ENCODE measurements at places on chromosomes 2 and 18.

DNA sequence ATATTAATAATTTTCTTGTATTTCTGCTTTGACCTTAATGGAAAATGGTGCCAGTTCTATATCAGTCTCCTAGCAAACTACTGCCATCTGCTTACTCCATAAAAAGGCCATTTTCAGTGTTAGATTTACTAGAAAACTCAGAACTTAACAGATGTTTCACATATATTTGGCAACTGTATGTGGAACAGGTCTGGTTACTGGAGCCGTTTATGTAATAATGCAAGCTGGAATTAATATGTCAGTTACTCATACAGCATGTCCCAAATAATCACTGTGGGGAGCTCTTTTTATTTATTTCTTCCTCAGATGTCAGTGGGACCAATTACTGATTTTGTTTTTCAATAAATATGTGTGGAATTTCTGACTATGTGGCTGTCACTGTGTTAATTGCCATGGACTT is 1247.6 kb downstream of the CNTNAP5 start:
- DNase-seq, result no peak

GRCh38 chr18:39188278-39188677 is 1622.7 kb upstream of the CELF4 start:
- DNase-seq, result no peak

DNA sequence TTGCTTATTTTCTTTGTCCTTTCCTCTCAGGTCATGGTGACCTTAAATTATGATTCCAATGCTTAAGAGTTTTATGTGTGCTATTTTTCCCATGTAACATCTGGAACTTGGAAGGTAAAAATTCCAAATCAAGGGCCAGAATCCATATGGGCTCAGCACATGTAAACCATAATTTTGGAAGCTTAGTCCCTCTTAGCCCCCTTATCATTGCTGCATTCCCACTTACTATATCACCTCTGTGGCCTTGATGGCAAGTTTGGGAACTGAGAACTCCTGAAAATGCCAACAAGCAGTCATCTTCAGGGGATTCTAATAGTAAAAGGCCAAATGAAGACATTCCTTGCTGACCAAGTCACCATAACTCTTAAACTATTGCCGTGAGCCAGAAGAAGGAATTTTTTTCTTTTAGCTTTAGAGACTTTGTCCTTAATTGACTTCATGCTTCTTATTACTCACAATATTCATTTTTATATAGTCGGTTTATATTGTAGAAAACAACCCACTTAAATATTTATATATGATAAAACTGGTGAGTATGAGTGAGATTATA is 251.4 kb downstream of the SLC8A1 start:
- DNase-seq, result no peak

DNA sequence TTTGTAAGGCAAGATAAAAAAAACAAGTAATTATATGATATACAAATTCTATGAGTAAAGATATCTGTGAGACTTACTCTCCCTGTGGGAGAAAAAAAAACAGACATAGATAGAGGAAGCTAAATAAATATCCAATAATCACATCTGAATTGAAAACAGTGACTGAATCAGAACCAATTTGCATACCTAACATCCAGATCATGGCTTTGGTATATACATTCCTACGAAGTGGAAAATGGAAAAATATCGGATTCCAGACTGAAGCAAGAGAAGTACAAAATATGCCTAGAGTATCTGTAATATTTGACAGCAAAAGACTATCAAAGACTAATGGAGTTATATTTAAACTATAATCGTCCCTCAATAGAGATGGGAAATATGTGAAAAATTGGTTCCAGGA is 1108.1 kb upstream of the CHAC2 start:
- DNase-seq, result no peak

DNA sequence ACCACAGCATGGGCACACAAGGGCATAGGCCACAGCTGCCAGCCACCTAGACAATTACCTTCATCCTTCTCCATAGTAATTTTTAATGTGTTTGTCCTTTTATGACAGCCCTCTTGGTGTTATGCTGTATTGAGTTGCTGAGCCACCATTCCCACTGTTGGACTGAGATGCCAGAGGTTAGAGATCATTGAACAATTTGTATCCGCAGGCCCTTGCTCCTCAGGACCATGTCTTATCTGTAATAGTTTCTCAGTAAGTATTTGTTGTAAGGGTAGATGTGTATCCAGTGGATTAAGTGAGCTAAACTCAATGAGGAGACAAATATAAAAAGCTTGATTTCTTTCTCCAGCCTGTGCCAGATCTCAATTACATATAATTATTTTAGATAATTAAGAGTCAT is 832.8 kb upstream of the ID2 start:
- DNase-seq, result no peak

GRCh38 chr2:121776361-121776760 is 20.9 kb downstream of the TSN start:
- no peak for DNase-seq

DNA sequence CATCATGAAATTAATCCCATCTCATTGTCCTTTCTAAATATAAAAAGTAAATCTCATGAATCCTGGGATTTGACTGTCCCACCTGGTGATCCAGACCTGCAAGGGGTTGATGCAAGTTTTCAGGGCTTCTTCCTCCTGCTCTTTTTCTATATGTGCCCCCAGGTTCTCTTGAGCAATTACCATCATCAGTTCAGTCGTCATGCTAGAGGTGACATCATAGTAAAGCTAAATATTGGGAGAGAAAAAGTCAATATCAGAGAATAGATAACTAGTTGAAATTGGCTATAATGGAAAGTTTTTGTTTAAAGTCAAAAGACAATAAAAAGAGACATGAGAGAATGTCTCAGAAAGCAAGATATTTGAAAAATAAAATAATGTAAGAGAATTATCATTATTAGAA is 8.3 kb downstream of the MDH1B start:
- no peak for DNase-seq

DNA sequence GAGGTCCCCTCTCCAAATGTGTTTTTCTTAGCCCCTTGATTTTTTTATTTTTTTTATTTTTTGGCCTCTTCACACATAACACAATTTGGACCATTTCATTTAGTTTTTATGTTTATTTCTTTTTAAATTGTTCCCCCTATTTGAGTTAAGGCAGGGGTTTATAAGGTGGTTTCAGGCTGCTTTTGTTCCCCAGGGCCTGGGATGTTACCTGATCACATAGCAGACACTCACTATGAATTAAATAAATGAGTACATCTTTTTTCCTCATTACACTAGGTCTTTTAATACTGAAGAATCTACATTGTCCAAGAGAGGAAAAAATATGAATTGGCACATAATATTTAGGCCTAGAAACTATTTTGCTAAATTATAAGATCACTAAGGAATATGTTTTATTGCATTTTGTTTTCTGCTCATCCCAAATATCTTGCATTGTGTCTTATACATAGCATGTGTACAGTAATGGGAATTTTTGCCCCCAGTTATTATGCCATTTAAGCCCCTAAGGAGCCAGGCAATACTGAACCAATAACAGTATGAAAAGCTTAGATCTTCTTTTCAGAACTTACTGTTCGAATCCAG is 112.4 kb upstream of the MAPRE2 start:
- no peak for DNase-seq

- DNase-seq, result no peak
Measured at GRCh38 chr2:120739438-120740090, 3.9 kb downstream of the GLI2 start.

- no peak for DNase-seq
Measured at GRCh38 chr2:134078354-134078753, 175.5 kb upstream of the MGAT5 start.

DNA sequence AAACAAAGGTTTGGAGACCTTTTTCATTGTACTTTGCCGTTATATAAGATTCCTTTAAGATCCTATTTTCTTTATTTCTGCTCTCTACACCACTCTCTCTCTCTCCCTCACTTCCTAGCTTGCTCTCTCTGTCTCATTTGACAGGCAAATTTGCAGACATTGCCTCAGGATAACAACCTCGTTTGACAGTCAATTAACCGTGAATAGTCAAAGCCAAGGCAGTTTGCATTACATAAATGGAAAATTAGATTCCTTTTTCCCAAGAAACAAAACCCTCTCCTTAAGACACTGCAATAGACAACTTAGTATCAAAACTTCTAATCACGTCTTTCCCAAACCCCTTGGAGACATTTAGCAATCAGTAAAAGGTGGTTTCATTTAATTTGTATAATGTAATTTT is 7.4 kb downstream of the SKOR2 start:
- DNase-seq, result no peak

DNA sequence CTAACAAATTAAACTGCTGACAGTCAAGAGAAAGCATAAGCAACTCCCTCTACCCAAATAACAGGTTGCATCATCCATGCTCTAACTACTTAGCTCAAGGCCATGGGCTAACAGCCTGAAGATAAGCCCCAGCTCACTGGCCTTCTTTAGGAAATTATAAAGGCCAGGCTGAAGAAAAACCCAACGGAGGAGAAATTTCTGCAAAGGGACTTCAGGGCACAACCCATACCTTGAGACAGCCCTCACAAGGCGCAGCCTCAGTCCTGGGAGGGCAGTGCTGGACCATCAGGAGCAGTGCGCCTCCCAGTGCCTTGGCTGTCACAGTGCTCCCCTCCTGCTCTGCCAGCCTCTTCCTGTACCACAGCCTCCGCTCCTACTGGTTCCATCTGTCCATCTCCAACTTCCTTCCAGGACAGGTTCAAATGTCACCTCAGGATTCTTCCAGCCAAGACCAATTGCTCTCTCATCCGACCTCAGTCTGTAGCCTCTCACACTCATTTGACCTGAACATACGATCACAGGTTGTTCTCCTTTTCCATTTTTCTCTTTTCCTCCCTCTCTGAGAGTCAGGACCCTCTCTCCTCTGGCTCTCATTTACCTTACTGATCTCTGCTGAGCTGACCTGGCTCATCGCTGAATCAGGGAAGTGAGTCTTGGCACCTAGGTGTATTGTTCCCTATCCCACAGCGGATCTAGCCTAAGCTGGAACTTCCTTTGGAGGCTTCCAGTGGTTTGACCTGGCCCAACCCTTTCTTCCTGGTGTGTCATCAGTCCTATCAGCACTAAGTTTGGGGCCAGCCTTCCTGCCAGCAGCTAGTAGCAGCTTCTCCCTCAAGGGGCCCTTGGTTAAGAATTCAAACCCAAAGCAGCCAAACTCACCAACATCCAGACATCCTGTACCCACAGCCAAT is 1.9 kb downstream of the MCFD2 start:
- no peak for DNase-seq

GRCh38 chr2:237645261-237645660 is 17.9 kb downstream of the LRRFIP1 start:
- no peak for DNase-seq

DNA sequence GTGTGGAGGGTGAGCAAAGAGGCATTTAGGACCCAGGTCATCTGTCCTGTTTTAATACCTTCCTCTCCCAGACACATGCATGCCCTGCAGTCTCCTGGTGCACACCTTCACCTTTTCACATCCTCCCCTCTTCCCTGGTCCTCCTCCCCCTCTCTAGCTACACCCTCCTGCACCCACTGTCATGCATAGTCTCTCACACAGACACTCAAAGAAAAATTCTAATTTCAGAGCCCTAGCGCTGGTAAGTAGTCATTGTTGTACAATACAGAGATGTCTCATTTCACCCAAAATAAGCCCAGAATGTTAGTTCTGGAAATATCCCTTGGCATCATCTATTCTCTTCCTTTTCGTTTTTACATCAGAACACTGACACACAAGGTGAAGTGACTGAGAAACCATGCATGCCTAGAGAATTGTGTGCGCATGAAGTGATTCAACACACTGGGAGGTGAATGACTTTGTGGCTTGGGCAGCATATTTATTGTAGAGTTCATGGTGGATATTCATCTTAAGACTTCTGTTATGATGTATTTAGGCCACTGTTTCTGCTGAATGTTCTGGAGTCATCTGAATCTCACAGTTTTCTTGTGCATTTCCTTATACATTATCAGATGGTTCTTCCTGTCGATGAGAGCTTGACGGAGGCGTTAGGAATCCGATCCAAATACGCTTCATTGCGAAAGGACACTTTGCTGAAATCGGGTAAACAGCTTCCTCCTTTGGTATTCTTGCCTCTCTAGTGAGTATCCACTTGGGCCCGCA is 69.9 kb downstream of the COA5 start:
- no peak for DNase-seq

GRCh38 chr18:9810994-9811705 is 74.6 kb upstream of the TXNDC2 start:
- DNase-seq, result no peak

GRCh38 chr2:233811732-233812131 is 33.6 kb downstream of the MROH2A start:
- DNase-seq, result no peak

DNA sequence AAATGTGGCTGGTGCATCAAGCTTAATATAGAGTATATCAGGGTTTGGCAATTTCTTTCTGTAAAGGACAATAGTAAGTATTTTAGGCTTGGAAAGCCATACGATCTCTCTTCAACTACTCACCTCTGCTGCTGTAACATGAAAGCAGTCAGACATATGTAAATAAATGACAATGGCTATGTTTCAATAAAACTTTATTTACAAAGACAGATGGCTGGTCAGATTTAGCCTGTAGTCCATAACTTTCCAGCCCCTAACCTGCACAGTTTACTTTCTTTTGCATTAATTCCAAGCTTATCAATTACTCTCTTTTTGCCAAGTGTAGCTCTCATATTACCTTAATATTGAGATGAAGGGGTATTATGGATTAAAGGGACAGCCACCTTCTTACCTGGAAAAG is 83.1 kb downstream of the LRATD1 start:
- no peak for DNase-seq

DNA sequence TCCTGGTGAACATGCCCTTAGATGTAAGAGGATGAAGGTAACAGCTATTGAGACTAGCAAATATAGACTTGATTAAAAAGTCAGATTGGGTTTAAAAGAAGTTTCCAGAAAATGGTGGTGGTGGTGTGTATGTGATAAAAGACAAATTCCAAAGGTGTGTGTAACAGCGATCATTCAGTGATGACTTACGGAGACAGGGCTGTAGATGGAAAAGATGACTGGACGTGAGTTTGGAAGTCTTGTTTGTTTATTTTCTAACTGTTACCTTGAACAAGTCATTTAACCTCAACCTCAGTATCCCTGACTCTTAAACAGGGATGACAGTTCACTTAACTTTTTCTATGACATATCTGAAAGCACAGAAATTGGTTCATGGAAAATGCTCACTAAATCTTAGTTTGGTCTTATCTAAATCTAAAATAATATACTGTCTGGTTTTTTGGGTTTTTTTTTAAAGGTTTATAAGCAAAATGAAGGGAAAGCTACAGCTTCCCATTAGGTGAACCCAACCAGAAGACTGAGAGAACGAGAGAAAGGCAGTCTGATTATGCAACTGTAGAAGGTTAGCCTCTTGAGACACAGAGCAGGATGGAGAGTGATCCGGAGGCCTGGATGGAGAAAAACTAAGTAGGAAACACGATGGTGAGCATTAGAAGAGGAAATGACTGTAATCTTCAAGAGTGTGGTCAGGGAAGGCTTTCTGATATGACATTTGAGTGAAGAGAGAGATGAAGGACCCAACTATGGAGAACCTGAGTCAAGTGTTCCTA is 71.9 kb downstream of the TCF4 start:
- DNase-seq, result no peak

GRCh38 chr2:28395334-28396061 is 2.8 kb downstream of the FOSL2 start:
- no peak for DNase-seq

Data from stimulated activated CD4-positive, alpha-beta T cell treated with anti-CD3 and anti-CD28 coated beads, Interleukin-1b, Interleukin-23, amount 100 ng/mL, for 1 hour (primary cell).